ENCODE measurements at places on chromosomes 5 and 9.
A peak's percentile ranks its signal among the peaks of the same experiment; 100 is the strongest.

GRCh38 chr5:179865491-179866240, 7.0 kb upstream of the MRNIP start:
- no peak for DNase-seq

DNA sequence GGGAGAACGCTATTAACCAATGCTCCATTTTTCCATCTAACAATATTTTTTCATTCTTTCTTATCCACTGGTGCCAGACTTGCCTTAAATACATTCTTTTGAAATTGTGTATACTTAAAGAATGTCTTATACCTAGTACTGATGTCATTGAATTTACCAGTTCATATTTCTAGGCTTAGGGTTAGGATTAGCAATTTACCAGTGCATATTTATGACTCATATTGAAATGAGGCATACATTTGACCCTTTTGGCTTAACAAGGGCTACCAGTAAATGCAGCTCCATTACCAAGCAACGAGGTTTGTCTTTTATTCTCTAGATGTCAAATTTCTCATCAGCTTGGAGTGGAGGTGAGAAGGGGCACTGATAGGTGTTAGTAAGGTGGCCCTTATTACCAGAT, 89.5 kb downstream of the CDH9 start:
- DNase-seq: no peak

GRCh38 chr5:169964246-169964645, 16.0 kb downstream of the INSYN2B start:
- DNase-seq: no peak

- peak; percentile 78 for DNase-seq
These were observed 707 bp upstream of the ZFYVE16 start for GRCh38 chr5:80406980-80407734.

GRCh38 chr5:83937837-83938236, 217.2 kb upstream of the HAPLN1 start:
- peak; percentile 26 for DNase-seq

DNA sequence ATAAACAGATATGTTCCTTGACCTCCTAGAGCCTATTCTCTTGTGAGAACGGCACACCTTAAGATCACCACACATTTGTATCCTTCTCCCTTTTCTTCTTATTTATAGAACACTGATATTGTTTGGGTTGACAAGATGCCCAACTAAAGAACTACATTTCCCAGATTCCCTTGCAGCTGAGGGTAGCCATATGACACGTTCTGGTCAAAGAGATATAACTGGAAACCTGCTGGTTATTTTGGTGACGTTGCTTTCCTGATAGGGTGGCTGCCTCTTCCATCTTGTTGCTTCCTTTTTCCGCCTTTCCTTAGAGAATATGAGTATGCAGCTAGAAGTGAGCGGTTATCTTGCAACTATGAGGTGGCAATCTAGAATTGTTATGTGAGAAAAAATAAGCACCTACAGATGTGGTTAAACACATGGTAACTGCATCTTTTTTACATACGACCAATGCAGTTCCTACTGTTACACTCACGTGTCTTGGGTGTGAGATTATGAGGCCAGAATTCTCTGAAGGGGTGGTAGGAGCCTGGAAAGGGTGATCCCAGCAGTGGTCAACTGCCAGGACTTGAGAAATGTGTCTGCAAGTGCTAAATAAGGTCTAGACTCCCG, 72.9 kb downstream of the SEC61B start:
- peak; percentile 6 for DNase-seq

DNA sequence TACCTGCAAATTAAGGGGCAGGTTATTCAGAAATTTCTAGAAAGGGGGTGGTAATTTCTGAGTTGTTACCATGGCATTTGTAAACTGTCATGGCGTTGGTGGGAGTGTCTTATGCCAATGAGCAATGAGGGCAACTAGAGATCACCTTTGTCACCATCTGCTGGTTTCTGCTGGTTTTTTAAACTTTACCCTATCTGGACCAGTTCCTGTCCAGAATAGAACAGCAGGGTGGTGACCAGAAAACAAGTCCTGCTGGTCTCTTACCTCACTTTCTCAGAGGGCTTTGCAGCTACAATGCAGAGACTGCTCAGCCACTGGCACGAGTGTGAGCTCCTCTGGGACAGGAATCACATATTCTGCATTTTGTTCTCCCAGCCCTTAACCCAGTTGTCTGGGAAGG, 51.4 kb downstream of the FAM114A2 start:
- DNase-seq: no peak

DNA sequence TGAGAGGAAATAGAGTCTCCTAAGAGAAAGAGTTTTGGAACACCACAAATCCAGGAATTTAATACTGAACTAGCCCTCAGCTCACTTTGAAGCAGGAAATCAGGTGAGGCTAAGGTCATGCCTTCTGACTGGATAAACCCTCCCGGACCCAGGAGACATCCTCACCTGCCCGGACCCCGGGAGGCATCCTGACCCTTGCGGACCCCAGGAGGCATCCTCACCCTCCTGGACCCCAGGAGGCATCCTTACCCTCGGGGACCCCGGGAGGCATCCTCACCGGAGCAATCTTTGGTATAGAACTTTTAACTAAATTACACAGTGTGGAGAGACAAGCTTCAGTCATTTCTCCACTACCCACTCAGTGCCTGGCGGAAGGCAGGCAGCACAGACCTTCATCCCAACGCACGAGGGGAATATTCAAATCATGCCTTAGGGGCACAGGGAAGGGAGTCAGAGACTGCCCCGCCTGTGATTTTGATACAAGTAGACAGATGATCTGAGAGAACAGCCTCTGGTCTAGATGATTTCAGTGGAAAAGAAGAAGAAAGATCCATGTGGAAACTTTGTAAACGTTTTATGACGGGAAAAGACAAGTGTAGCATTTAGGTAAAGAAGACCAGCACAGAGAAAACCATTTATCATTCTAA, 21.3 kb downstream of the STXBP1 start:
- no peak for DNase-seq

DNA sequence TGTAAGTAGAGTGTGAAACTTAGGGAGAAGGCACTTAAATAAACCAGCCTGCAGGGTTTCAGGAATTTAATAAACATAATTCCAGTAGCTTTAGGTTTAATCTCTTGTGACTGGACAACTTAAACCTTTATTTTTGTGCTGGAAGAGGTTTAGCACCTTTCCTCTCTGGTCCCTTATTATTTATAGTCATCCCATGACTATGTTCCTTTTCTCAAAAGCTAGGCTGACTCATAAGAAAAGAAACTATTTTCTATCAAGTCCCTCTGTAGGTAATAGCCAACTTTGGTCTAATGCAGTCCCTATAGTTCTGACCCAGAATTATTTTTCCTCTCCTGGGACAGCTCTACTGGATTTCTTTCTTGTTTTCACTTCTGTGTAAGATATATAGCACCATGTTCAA, 588.9 kb downstream of the NR2F1-AS1 start:
- DNase-seq: no peak

DNA sequence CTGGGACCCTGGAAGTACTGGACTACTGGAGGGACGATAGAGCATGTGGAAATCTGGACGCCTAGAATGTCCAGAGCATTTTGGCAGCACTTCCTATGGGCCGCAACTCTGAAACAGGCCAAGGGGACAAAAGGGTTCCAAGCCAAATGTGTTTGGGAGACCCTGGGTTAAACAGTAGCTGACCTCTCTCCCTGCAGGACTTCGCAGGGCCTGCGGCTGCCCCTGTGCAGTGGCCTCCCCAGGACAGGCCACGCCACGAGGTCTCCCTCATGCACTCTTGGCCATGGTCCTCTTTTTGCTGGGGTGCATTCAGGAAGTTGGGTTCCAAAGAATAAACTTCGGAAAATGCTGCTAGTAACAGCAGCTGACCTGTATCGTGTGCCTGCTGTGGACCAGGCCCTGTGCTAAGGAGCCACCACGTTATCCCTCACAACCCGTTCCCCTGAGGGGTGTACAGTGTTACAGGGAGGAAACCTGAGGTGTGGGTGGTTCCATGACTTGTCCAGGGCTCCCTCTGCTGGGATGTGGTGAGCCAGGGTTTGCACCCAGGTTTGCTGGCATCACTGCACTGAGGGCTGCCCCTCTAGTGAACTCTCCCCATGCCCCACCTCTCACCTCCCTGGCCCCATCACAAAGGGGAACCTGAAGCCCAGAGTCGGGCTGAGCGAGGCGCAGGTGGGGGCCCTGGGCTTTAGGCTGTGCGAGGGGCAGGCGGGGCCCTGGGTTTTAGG, 79.4 kb downstream of the AMBP start:
- DNase-seq: peak; percentile 15
